SJSA1 (cell line): ENCODE measurements at places on chromosomes 2 and 18. TPM values are rescaled to one million over a fixed set of nuclear protein-coding genes. Genes with fewer than 3 reads are reported as not detected.

NCKAP1 gene
- total RNA-seq: 96.6 and 195 TPM in 2 replicates

DNA sequence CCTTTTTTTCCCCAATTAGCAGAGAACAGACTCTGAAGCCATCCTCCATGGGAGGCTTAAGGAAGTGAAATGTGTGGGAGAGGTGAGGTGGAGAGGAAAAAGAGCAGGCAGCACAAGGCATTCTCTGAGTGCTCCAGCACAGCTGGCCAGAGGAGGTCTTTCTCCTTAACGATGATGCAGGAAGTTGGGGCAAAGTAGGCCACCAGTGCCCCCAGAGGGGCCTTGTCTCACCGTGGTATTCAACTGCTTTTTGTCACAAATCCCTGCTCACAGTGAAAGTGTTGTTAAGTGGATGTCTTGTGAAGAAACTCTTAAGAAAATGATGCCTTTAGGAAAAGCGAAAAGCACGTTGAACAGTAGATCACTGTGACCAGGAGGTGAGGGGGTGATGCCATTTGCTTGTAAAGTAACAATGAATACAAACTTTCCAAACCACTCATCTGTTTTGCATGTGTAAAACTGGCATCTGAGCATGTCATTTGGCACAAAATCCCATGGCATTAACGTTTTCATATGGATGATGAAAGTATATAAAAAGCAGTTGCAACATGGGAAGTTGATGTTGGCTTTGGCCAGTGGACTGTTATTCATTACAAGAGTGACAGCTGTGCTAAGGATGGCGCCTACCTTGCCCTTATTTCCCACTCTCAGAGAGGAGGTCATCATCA lies 49.2 kb upstream of the CDC42EP3 start:
- no peak for DNase-seq
- H3K4me3 ChIP-seq: no peak overlapping the region
- no peaks in the 10 kb centered on the region for H3K27me3 ChIP-seq
- H3K4me1 ChIP-seq: 0 out of 2 replicates have a peak, but pooled peaks cover 7% of the 10 kb centered on the region
- H3K27ac ChIP-seq: no peak overlapping the region

FAM228A gene
- total RNA-seq: not detected in 2 replicates

INHA gene
- total RNA-seq: 0.11 TPM in 1 of 2 replicates, not detected in the other
